ENCODE measurements at places on chromosomes 7 and 10.
A peak's percentile ranks its signal among the peaks of the same experiment; 100 is the strongest.

DNA sequence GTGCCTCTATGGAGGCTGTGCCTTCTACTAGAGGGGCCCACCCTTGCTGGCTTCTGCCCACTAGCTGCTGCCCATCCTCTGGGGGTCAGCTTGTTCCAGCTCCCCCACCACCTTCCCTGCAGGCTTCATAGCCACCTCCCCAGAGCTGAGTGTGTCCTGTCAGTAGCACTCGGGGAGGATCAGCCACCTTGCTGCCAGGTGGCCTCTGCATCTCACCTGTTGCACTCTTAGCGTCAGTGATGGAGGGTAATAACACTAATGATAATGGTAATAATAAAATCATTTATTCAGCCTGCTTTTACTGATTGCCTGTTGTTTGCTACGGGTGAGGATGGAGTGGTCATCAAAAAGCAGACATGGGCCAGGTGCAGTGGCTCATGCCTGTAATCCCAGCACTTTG, 377.6 kb downstream of the LRMDA start:
- DNase-seq: no peak
- no peak overlapping the region for H3K27ac ChIP-seq
- H3K27me3 ChIP-seq: no peaks in the 10 kb centered on the region
- H3K4me1 ChIP-seq: no peaks in the 10 kb centered on the region
- no peaks in the 10 kb centered on the region for H3K36me3 ChIP-seq

GRCh38 chr10:105538874-105539273, 897.8 kb downstream of the SORCS3 start:
- H3K4me3 ChIP-seq: no peak overlapping the region
- H3K27me3 ChIP-seq: no peaks in the 10 kb centered on the region
- no peaks in the 10 kb centered on the region for H3K4me1 ChIP-seq

DNA sequence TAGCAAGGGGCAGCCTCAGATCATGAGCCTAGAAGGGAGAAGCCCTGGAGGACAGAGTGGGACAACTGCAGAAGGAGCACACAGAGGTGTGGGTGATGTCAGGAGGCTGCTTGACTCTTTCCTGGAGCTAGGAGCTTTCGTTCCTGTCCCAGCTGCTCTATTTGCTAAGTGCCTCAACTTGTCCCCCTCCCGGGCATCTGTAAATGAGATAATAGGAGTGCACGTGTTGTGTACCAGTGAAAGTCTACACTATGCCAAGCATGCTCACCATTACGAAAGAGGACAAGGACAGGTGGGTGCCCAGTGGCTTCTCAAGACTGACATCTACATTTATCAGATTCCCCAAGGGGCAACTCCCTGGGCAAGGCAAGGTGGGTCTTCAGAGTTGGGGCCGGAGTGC, 162.7 kb downstream of the KCNMA1 start:
- H3K27ac ChIP-seq: no peak overlapping the region
- no peaks in the 10 kb centered on the region for H3K27me3 ChIP-seq
- DNase-seq: no peak

DNA sequence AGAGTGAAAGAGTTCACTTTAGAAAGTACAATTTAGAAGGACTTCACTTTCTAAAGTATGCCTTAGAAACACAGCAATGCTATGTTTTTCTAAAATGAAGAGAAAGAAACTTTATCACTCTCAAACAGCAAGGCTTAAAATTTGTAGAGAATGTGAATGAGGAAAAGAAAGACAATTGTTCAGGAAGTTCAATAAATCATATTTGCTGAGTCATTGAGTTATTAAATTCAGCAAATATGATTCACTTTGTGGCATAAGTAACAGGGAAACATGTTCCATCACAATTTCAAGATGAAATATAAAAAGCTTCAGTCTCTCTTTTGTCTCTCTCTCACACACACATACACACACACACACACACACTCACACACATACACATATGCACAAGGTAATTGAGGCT, 187.9 kb downstream of the PCDH15 start:
- H3K27me3 ChIP-seq: no peaks in the 10 kb centered on the region
- no peaks in the 10 kb centered on the region for H3K4me1 ChIP-seq
- no peak overlapping the region for H3K27ac ChIP-seq
- DNase-seq: no peak
- no peak overlapping the region for H3K4me3 ChIP-seq
- H3K36me3 ChIP-seq: no peaks in the 10 kb centered on the region

GRCh38 chr10:34187201-34187600, 627.9 kb downstream of the PARD3 start:
- H3K27ac ChIP-seq: no peak overlapping the region
- no peaks in the 10 kb centered on the region for H3K27me3 ChIP-seq
- H3K4me1 ChIP-seq: peaks cover 7% of the 10 kb centered on the region
- no peak overlapping the region for H3K4me3 ChIP-seq
- no peak for DNase-seq

- no peak overlapping the region for H3K4me3 ChIP-seq
- no peaks in the 10 kb centered on the region for H3K36me3 ChIP-seq
- no peaks in the 10 kb centered on the region for H3K4me1 ChIP-seq
- DNase-seq: no peak
Measured at GRCh38 chr7:44375236-44375699, 49.9 kb upstream of the CAMK2B start.

DNA sequence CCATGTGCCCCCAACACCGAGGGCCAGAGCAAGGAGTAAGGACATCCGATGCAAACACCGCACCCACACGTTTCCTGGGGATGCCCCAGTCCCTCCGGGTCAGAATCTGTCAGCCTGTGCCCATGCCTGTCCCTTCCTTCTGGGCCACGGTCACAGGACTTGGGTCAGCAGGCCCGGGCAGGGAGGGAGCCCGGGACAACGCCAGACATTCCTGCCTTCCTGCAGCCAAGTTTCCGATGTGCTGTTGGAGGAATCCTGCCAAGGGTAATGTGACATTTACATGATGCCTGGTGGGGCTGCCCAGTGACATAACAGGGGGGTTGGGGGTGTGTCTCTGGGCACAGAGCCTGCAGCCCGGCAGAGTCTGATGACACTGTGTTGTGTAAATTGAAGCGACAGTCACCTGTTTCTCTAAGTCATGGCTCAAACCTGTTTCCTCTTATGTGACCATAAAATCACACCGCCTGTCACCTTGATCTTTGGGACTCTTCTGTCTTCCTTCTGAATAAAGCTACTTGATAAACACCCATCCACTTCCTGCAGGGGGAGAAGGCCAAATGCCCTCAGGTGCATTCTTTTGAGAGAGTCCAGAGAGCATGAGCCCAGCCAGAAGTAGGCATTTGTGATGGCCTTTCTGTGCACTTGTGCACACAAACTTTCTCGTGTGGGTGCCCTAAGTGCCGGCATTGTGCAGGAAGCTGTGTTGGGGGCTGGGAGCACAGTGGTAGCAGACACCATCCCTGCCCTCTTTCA, 175.3 kb upstream of the RHEB start:
- no peak overlapping the region for H3K4me3 ChIP-seq
- peak; percentile 88 for DNase-seq
- peak overlapping the region; percentile 56 for H3K27ac ChIP-seq
- H3K36me3 ChIP-seq: no peaks in the 10 kb centered on the region
- peaks cover 36% of the 10 kb centered on the region for H3K4me1 ChIP-seq

- H3K4me3 ChIP-seq: no peak overlapping the region
- H3K27me3 ChIP-seq: no peaks in the 10 kb centered on the region
- H3K27ac ChIP-seq: peak overlapping the region; percentile 70
- no peaks in the 10 kb centered on the region for H3K36me3 ChIP-seq
- DNase-seq: no peak
- peaks cover 42% of the 10 kb centered on the region for H3K4me1 ChIP-seq
Measured at GRCh38 chr10:31947144-31947926, 18.7 kb upstream of the ARHGAP12 start.

GRCh38 chr10:76543655-76544054, 1094.0 kb downstream of the KCNMA1 start:
- H3K27ac ChIP-seq: no peak overlapping the region
- H3K4me3 ChIP-seq: no peak overlapping the region
- H3K27me3 ChIP-seq: no peaks in the 10 kb centered on the region

DNA sequence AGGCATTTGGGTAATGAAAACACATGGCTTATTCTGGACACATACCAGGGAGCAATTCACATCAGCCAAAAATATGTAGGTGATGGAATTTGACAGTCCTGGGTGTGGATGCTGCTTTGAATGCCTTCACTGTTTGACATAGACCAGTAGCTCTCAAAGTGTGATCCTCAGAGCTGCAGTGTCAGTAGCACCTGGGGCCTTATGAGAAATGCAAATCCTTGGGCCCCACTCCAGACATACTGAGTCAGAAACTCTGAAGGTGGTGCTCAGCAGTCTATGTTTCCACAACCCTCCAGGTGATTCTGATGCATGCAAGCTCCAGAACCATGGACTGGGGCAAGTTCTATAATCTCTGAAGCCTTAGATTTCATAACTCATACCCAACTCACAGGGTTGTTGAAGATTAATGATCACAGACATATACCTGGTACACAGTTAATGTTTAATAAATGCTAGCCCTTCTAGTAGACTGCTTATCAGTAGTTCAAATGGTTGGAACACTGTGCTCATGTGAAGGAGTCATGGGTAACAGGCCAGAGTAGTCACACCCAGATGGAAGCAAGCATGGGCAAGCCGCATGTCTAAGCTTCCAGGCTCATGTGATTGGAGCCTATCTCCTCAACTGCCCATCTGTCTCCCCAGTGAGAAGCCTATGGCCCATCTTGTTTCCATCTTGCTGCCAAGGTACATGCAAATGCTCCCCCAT, 715.7 kb downstream of the GRID1 start:
- no peak for DNase-seq
- no peaks in the 10 kb centered on the region for H3K36me3 ChIP-seq
- H3K4me3 ChIP-seq: no peak overlapping the region
- H3K27ac ChIP-seq: peak overlapping the region; percentile 49
- no peaks in the 10 kb centered on the region for H3K27me3 ChIP-seq

- no peak for DNase-seq
- peak within 1 kb of the TSS; percentile 83 for H3K27ac ChIP-seq
- peaks cover 3% of the 10 kb centered on the region for H3K36me3 ChIP-seq
- H3K4me1 ChIP-seq: peaks cover 21% of the 10 kb centered on the region
Measured at GRCh38 chr7:155003092-155003375, at the start of gene PAXIP1. TSS of gene PAXIP1 (minus strand) at chr7:155003124. CDS start at chr7:155002929, 195 bp downstream.

GRCh38 chr10:4638099-4638498, 187.9 kb upstream of the AKR1E2 start:
- DNase-seq: no peak
- H3K4me3 ChIP-seq: no peak overlapping the region
- H3K36me3 ChIP-seq: no peaks in the 10 kb centered on the region
- no peaks in the 10 kb centered on the region for H3K27me3 ChIP-seq

GRCh38 chr10:90847436-90847835, 10.4 kb downstream of the HTR7 start:
- no peak for DNase-seq
- H3K36me3 ChIP-seq: no peaks in the 10 kb centered on the region
- peaks cover 7% of the 10 kb centered on the region for H3K4me1 ChIP-seq
- H3K27ac ChIP-seq: no peak overlapping the region
- no peak overlapping the region for H3K4me3 ChIP-seq
- peaks cover 8% of the 10 kb centered on the region for H3K27me3 ChIP-seq

DNA sequence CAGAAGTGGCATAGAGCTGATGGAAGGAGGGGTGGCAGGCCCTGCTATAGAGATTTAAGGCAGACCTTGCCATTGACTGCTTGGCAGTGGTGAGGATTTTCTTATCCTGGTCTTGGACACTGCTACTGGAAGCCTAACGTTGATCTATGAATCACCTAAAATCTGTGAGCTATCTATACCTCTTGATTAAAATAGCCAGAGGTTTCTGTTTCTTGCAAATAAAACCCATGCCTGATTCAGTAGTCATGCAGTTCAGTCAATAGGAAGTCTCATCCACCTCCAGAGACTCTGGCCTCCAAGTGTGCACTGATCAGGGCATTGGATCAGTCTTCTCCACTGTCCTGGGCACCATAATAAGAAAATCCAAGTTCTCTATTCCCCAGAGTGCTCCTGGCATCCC, 286.5 kb downstream of the PTEN start:
- no peak for DNase-seq
- no peaks in the 10 kb centered on the region for H3K27me3 ChIP-seq
- no peak overlapping the region for H3K27ac ChIP-seq
- no peak overlapping the region for H3K4me3 ChIP-seq

DNA sequence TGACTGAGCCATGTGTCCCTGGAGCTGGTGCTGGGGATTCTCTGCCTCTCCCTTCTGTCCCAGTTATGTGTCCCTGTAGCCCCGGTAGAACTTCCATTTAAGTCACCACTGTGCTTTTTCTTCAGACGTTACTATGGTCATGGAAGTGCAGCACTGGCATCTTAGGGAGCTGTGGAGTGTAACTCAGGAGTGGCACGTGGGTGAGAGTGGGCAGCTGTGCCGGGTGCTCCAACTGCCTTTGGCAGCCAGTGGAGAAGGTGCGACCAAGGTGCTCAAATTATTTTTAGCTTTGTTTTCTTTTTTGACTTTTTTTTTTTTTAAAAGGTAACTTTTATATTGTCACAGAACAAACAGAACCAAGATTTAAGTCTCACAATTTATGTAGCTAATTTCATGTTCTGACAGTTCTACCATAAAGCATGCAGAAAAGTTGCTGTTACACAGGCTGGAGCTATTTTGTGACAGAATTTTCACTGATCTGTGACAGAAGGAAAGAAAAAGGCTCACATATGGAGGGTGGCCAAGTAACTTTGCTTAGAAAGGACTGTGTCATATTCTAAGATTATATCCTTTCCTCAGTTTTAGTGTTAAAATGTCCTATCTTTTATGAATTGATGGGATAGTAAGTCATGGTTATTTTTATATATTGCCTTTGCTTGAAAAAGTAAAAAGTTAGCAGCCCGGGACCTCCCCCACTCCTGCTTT, 73.9 kb downstream of the SH2D4B start:
- H3K27ac ChIP-seq: no peak overlapping the region
- peak; percentile 37 for DNase-seq
- peaks cover 5% of the 10 kb centered on the region for H3K4me1 ChIP-seq
- H3K27me3 ChIP-seq: no peaks in the 10 kb centered on the region

- no peaks in the 10 kb centered on the region for H3K4me1 ChIP-seq
- no peaks in the 10 kb centered on the region for H3K36me3 ChIP-seq
- no peak overlapping the region for H3K27ac ChIP-seq
Measured at GRCh38 chr7:48052748-48053147, 17.4 kb downstream of the C7orf57 start.

- no peaks in the 10 kb centered on the region for H3K27me3 ChIP-seq
- no peaks in the 10 kb centered on the region for H3K36me3 ChIP-seq
- no peak overlapping the region for H3K4me3 ChIP-seq
Measured at GRCh38 chr10:59719374-59719773, 9.7 kb upstream of the SLC16A9 start.

GRCh38 chr7:151923097-151923876, 33.0 kb upstream of the GALNTL5 start:
- no peak overlapping the region for H3K4me3 ChIP-seq
- H3K27me3 ChIP-seq: no peaks in the 10 kb centered on the region
- no peak for DNase-seq
- H3K4me1 ChIP-seq: peaks cover 26% of the 10 kb centered on the region

GRCh38 chr7:1987084-1987535, 245.6 kb downstream of the MAD1L1 start:
- no peaks in the 10 kb centered on the region for H3K36me3 ChIP-seq
- no peak for DNase-seq
- H3K4me1 ChIP-seq: no peaks in the 10 kb centered on the region

DNA sequence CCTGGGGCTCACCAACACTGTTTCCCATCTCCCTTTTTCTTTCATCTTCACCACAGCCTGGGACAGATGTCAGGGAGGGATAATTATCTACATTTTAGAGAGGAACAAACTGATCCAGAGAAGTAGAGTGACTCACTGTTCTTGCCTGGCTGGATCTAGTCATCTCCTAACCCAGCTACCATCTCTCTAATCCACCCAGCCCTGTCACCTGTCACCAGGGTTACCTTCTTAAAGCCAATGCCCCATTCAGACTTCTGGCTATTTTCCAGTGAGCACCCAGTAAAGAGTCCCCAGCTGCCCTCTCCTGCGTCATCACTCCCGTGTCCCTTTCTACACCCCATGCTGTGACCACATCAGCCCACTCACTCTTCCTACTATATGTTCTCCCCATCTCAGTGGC, 68.4 kb upstream of the DUSP5 start:
- no peak for DNase-seq
- no peak overlapping the region for H3K4me3 ChIP-seq
- H3K27ac ChIP-seq: no peak overlapping the region
- no peaks in the 10 kb centered on the region for H3K36me3 ChIP-seq

Data from suprapubic skin (tissue), 4 donors.